ENCODE measurements at places on chromosomes 1 and 21.

GRCh38 chr1:95197616-95198252 lies 36.3 kb upstream of the RWDD3 start:
- DNase-seq: no peak

GRCh38 chr1:101276818-101277217 lies 40.0 kb downstream of the S1PR1 start:
- DNase-seq: no peak

- DNase-seq: no peak
These were observed 33.1 kb upstream of the YTHDF2 start for GRCh38 chr1:28703629-28704028.

DNA sequence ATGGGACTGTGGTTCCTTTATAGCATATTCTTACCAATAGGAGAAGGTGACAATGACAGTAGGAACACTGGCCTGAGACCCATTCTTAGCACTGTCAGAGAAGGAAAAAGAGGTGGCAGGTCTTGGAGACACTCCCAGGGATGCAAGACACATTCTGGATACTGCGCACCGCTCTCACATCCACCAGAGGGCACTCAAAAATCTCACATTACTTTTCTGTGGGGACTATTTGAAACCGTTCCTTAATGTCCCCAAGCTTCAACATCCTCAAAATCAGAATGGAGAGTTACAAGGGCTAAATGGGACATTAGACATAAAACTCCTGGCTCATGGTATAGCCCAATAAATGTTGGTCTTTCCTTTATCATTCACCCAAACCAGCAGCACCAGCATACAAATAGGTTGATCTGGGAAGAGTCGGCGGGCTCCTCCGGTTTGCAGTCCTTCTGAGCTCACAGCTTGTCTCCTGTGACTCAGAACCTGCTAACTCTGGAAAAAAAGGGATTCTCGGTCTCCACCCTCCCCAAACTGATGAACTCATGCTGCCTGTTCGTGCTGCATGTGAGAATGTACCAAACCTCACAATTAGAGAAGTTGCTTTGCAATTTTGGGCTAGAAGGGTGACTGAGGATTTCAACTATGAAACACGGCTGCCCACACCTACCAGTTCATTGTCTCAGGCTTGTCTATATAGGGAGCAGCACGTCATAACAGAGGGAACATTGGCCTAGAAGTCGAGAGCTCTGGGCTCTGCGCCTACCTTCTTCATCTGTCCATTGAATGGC lies 40.2 kb downstream of the IL12RB2 start:
- no peak for DNase-seq

DNA sequence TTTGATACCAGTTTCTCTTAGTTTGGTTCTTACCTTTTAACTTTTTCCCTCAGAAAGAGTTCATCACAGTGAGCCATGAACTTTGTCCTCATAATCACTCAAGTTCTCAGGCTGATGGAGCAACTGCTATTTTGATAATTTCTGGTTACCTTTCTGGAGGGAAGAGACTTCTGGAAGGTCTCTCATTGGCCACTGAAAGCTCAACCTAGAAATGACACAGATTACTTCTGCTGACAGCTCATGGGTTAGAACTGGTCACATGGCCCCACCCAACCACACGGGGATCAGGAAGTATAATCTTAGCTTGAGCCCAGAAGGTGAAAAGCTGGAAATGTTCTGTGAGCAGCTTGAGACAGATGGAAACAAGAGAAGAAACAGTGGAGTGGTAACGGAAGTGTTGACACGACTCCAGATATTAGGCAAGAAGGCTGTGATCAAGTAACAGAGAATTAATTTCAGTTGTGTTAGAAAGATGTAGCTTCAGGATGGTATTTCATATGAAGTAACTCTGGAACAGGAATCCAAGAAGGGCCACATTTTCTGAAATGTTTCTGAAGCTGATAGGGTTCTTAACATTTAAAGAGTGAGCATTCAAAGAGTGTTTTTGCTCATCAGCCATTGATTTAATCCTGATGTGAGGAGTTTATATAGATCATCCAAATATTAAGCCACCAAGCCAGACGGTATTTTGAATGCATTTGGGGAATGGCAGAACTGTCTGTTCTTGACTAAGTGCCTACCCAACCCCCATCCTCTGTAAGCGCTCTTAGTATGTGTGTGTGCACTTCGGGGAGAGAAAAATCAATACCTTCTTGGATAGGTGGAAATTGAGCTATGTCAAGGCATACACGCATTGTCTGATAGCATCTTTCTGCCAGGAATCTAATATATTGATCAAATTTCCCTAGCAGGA lies 21.9 kb upstream of the XPR1 start:
- no peak for DNase-seq

DNA sequence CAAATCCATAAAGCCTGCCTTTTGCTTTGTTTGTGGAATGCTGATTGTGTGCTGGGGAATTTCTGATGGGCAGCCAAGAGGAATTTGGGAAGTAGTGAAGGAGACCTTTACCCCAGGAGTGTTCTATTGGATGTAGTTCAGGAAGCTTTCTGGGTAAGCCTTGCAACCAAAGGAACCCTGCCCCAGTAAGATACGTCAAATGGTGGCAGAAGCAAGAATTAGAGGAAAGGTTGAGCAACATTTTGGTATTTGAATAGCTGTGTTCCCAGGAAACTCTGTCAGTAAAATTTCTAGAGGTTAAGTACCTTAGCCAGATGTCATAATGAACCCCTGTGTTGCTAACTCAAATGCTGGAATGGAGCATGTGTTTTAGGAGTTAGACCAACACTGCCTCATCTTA lies 6.4 kb downstream of the MGST3 start:
- no peak for DNase-seq

DNA sequence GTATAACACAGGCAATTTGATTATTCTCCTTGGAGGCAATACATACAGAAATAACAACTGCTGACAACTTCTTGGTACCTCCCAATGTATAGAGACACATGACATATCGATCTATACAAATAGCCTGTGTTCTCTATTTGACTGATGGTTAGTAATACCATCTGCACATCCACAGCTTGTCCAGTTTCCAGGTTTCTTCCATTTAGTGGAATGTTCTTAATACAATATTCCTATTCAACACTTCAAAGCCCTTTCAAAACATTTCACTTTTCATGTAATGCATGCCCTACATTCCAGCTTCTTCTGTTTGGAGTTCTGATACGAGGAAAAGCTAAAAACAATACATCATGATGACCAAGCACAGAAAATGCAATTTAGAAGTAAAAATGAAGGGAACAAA lies 37.0 kb upstream of the GORAB start:
- DNase-seq: no peak

DNA sequence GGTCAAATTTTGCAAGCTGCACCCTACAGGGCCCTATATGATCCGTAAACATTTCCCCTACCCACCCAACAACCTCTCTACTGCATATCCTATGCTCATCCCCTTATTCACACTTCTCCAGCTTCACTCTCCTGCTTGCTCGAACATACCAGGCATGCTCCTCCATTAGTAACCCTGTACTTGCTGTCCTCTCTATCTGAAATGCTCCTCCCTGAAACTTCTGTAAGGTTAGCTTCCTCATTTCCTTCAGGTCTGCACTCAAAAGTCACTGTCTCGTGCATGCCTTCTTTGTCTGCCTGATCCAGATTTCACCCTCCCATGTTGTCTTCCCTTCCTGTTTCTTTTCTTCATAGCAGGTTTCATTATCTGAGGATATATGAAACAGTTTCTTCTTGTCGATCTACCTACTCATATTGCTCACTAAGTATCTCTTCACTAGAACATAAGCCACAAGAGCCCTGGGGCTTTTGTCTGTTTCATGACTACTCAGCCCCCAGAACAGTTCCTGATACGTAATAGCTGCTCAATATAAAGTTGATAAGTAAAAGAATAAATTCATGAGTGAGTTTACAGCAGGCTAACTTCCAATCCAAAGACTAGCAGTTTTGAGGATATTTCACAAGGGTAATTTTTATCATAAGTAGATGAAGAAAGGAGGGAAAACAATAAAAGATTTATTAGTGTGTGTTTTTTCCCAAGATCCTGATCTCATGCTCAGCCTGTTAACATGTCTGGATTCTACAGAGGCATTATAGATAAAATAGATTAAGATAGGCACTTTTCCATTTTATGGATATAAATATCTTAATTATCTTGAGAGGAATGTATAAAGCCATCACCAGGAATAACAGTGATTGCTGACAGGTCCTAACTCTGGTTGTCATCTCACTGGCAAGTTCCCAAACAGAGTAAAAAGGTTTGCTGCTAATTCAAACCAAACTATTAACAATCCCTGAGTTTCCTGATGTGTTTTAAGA lies 392.5 kb upstream of the ESRRG start:
- no peak for DNase-seq

GRCh38 chr1:64186138-64186897 lies 17.1 kb upstream of the UBE2U start:
- DNase-seq: no peak

DNA sequence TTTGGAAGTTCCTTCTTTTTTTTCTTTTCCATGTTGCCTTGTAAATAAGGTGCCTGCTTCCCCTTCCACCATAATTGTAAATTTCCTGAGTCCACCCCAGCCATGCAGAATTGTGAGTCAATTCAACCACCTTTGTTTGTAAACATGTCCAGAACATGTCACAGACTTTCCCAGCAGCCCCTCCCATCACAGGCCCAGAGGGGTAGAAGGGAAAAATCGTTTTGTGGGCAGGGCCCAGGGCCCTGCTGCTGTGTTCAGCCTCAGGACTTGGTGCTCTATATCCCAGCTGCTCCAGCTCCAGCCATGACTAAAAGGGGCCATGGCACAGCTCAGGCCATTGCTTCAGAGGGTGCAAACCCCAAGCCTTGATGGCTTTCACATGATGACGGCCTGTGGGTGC lies 384.6 kb upstream of the NCAM2 start:
- no peak for DNase-seq

- DNase-seq: no peak
These were observed 48.6 kb upstream of the PTGFRN start for GRCh38 chr1:116861137-116861536.

- DNase-seq: no peak
These were observed 28.2 kb upstream of the KCNJ6 start for GRCh38 chr21:37944496-37944895.

DNA sequence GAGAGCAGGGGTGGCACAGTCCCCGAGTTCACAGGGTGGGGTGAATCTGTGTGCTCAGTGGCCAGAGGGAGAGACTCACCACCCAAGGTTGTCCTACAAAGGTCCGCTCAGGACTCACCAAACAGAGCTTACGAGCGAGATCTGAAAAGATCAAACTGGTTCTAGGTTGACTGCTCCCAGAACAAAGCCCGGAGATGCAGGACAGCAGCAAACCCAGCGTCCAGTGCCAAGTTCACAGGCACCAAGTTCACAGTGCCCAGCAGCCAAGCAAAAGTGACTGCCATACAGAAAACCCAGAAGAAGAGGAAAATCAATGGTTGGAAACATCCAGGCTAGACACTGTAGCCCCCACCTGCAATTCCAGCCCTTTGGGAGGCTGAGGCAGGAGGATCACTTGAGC lies 35.7 kb downstream of the AGPAT3 start:
- no peak for DNase-seq

DNA sequence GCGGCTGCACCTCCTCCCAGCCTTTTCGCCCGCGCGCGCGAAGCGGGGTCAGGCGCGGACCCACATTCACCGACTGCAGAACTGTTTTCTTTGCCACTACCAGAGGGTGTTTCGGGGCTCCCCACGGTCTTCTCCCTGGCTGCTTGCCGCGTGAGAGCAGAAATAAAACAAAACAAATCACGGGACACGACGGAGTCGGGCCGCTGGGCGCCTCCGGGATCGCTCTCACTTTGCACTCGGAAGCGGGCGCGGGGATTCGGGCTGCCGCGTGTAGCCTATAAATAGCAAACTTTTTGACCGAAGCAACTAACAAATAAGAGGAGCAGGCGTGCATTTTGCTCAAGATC lies 412.3 kb upstream of the ESRRG start:
- DNase-seq: peak; percentile 20

GRCh38 chr21:42308161-42308913 lies 6.9 kb downstream of the TFF3 start:
- DNase-seq: no peak

DNA sequence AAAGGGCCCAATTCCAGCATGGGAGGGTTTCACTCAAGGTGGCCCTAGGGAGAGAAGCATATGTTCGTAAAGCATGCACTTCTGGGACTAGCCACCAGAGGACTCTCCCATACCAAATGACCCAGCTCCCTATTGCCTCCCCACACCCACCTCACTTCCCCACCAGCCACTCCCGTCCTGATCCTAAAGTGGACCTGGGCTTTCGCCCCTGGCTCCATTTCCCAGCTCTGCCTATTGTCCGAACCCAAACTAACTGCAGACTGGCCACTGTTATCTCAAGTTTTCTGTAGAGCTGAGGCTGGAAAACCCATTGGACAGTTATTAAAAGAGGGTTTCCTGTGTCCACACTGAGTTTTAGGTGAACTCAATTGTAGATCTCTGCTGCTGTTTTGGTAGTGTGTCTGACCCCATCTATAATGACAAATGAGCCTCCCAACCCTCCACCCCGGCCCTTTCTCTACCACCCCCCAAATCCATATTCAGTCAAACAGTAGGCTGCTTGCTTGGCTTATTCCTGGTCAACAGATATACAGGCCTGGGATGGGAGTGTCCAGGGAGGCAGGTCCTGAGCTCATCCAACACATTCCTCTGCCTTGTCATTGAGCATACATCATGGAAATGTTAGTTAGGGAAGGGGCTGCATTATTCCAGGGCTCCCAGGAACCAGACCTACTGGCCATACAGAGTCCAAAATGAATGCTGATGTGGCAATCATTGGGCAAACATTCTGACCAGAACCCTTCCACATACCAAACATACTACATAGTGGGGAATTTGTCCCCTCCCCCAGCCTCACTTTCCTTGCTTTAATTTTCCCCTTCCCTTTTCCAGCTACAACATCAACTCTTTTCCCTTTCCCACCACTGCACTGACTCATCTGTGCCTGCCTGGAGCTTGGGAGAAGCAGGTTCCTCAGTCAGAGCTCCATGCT lies 59.2 kb downstream of the ABCA4 start:
- DNase-seq: peak; percentile 14

GRCh38 chr1:117600966-117601365 lies 4.9 kb upstream of the TENT5C start:
- no peak for DNase-seq

DNA sequence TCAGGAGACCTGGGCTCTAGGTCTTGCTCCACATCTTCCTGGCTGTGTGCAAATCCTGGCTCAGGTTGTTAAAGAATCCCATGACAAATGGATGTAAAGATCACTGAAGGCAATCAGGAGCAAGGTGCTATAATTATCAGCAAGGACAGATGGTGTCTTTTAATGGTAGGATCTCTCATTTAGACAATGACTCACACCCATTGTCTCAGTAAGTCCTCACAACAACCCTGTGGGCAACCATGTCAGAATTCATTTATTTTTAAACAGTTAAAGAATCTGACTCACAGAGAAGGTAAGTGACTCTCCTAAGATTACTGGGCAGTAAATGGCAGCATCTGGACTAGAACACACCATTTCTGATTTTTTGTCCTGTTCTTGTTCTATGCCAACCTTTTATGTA lies 32.8 kb downstream of the RNASEL start:
- DNase-seq: no peak

- DNase-seq: no peak
These were observed 23.7 kb downstream of the KCNJ15 start for GRCh38 chr21:38280454-38280853.

- DNase-seq: no peak
These were observed 204.8 kb upstream of the GALNT2 start for GRCh38 chr1:229862017-229862774.

All from MM.1S (cell line).